Stimulated activated CD4-positive, alpha-beta T cell treated with anti-CD3 and anti-CD28 coated beads, Interleukin-12 subunit alpha, Interleukin-12 subunit beta, amount 100 ng/mL, for 4 hours (primary cell): ENCODE measurements at places on chromosomes 6 and 20.

- DNase-seq: no peak
These were observed 8.2 kb upstream of the AHCY start for GRCh38 chr20:34311118-34312023.

DNA sequence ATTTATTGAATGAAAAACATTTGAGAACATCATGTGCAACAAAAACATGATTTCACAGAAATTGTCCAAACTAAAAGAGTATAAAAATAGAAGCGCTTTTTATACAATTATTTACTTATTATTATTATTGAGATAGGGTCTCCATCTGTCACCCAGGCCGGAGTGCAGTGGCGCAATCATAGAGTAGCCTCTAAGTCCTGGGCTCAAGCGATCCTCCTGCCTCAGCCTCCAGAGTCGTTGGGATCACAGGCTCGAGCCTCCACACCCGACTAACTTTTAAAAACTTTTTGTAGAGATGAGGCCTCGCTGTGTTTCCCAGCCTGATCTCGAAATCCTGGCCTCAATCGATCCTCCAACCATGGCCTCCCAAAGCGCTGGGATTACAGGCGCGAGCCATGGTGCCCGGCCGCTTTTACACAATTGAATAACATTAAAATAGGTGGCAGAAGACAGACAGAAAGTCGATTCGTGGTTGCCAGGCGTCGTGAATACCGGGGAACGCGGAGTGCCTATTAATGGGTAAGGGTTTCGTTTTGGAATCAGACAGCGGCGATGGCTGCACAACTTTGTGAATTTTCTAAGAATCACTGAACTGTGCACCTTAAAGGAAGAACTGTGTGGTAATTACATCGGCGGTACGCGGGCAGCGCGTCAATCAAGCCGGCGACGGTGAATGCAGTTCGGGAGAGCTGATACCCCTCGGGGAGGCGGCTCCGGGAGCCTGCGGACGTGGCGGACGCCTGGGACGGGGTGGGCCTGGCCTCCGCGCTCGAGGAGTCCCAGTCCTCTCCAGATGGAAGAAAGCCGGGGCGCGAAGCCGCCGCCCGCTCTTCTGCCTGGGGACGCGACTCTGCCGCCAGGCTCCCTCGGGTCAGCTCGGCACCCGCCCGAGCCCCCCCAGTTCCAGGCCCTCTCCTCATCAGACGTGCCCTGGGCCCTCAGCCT is 807 bp downstream of the TBC1D20 start:
- peak; percentile 41 for DNase-seq

DNA sequence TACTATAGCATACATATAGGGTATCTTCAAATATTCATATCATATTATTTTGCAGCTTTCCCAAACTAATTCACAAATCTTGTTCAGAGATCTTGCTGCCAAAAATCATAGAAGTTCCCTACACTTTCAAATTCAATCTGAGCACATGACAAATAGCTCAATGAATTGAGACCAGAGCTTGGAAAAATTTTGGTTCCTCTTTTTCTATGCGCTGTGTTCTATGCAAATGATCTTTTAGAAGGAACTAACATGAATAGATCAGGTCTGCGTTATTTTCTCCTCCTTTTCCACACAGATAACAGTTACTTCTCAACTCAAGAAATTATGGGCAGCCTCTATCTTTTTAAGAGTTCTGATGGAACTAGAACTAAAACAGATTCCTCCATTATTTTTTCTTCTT is 316.3 kb downstream of the ARHGAP18 start:
- DNase-seq: no peak

DNA sequence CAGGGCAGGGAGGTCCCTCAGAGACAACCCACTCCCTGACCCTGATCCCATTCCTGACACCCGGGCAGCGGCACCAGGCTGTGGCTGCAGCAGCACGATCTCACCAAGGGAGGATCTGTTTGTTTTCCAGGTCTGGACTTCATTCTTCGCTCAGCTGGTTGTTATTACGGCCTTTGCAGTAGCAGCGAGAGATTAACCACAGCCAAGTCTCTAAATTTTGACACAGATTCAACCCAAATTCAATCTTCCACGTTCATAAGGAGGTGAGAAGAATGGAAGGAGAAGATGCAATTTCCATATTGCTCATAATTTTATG is 91.1 kb upstream of the THBS2 start:
- DNase-seq: no peak

DNA sequence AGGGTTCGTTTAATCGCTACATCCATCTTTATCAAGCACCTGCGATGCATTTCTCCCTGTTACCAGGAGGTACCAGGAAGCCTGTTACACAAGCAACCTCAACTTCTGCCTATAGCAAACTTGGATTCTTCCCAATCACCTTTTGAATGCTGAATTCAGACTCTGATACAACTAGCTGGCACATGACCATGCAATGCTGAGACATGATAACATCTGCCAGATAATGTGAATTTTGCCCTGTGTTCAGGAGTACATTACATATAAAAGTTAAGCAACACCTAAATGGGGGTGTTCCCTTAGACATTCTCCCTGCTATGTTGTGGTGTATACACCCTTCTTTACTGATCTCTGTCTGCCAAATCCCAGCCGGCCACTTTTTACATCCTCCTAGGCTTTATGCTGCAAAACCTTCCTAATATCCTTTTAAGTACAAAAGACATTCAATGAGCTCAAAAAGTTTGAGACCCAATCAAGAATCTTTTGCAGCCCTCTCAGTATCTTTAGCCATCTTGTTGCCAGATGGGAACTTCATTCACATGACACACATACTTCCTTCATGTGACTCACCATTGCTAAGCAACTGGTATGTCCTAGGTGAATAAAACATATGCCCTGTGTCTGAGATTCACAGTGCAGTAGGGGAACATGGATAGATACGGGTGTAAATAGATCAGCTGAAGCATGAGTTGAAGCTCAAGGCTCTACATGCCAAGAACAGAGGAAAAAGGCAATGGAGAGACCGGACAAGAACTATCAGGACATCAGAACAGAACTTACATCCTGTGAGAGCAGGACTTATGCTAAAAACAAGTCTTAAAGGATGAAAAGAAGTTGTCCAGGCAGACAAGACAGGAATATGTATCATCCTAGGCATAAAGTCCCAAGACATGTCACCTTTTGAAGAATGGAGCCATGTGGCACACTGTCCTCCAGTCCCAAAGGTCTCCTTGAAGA is 84.3 kb downstream of the ZHX3 start:
- DNase-seq: no peak
